ENCODE measurements at places on chromosomes 5 and 9. TPM values are rescaled to one million over a fixed set of nuclear protein-coding genes. Genes with fewer than 3 reads are reported as not detected.

Gene C5orf22
- total RNA-seq: 22.4 TPM

Gene NPDC1
- 29.9 TPM for total RNA-seq

Gene ZNF483
- 2.2 TPM for total RNA-seq

Gene C9
- total RNA-seq: not detected

Gene ACER2
- total RNA-seq: 2.6 TPM

Gene ETF1
- 93.3 TPM for total RNA-seq

Gene IQGAP2
- total RNA-seq: 72.1 TPM

Gene FGF10
- not detected for total RNA-seq

Gene ACTBL2
- not detected for total RNA-seq

Gene SELENOP
- 0.55 TPM for total RNA-seq

Gene EPB41L4A
- total RNA-seq: 1.0 TPM

Gene ALDH1A1
- total RNA-seq: not detected

Gene SARDH
- 3.0 TPM for total RNA-seq

Gene SPATA31E1
- total RNA-seq: not detected

Gene IL3
- total RNA-seq: not detected

Gene PCDHGB3
- 0.16 TPM for total RNA-seq

Gene SHB
- total RNA-seq: 0.58 TPM

Gene C5orf58
- not detected for total RNA-seq

Gene PCDHB11
- not detected for total RNA-seq

Gene TLR4
- 0.16 TPM for total RNA-seq

Gene RNF145
- total RNA-seq: 143 TPM

Gene SLC23A1
- total RNA-seq: 1.2 TPM

Gene PCDHA9
- not detected for total RNA-seq

Gene TRIP13
- 42.6 TPM for total RNA-seq

Gene CTXN3
- not detected for total RNA-seq

Gene PTGER4
- total RNA-seq: 45.8 TPM

Gene CHD1
- 44.5 TPM for total RNA-seq

Gene COL15A1
- 0.76 TPM for total RNA-seq

Gene DEPDC1B
- total RNA-seq: 49.1 TPM

Gene FCHO2
- total RNA-seq: 0.47 TPM

Gene LHFPL2
- not detected for total RNA-seq

Gene ACOT12
- total RNA-seq: not detected

Gene ZNF454
- not detected for total RNA-seq

Gene QRFP
- total RNA-seq: not detected

Gene PLEKHG4B
- total RNA-seq: not detected

Gene PCDHA12
- total RNA-seq: not detected

All from activated CD8-positive, alpha-beta T cell treated with anti-CD3 and anti-CD28 coated beads, Interleukin-2, amount 10 ng/mL, durations not matched to agents 7 days and 5 days (primary cell).